Left cardiac atrium (tissue), 4 donors: ENCODE measurements at places on chromosomes 5 and 9. TPM values are rescaled to one million over a fixed set of nuclear protein-coding genes. Genes with fewer than 3 reads are reported as not detected.

DNA sequence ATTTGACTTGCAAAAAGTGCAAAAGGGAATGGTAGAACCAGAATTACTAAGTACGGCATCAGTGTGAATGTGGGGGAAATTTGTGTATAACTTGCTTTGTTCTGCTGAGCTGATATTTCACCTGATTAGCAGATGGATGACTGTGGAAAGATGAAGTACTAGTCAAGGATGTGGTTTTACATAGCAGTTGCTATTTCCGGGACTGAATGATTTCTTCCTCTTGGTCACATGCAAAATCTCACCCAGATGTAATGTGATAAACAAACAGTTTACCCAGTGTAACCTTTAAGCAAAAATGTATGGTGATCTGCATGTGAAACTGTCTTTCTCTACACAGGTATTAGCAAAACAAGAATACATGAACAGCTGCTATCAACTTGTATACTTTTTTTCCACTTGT, 46.1 kb downstream of the DCP2 start:
- DNase-seq = no peak

DNA sequence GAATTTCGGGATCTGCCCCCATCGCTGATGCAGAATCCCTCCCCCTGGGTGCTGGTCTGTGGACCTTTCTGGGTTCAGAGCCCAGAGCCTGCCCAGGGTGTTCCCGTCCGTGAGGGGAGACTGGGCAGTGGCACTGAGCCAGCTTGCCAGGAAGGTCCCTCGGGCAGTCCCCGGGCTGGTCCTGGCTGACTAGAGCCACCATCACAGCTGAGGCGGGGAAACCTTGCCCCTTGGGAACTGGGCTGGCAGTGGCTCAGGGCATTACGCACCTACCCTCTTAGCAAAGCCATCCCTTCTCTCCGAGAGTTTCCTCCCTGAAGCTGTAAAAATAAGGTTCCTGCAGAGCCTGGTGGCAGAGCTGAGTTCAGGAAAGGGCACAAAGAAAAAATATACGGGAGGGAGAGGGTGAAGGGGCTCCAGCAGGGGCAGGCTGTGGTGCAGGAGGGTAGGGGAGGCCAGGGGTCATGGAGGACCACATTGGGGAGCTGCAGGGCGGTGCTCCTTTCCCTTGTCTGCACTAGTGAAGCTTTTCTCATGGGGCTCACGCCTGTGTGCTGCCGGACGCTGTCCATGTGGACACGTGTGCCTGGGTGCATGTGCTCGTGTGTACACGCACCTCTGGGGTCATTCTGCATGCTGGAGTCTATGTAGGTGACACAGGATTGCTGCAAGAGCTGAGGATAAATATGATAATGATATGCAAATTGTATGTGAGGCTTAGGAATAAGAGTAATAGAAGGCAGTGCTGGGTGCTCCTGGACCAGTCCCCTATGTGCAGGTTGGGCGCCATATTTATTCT, 118.9 kb downstream of the LHX2 start:
- no peak for DNase-seq

GRCh38 chr9:28923351-28923750, 1350.1 kb upstream of the C9orf72 start:
- DNase-seq = no peak

GRCh38 chr9:113187929-113188595, 33.0 kb downstream of the FKBP15 start:
- DNase-seq = peak; percentile 53

ETF1 gene
- total RNA-seq = 74.0 TPM

TRIM36 gene
- 0.80 TPM for total RNA-seq

DNA sequence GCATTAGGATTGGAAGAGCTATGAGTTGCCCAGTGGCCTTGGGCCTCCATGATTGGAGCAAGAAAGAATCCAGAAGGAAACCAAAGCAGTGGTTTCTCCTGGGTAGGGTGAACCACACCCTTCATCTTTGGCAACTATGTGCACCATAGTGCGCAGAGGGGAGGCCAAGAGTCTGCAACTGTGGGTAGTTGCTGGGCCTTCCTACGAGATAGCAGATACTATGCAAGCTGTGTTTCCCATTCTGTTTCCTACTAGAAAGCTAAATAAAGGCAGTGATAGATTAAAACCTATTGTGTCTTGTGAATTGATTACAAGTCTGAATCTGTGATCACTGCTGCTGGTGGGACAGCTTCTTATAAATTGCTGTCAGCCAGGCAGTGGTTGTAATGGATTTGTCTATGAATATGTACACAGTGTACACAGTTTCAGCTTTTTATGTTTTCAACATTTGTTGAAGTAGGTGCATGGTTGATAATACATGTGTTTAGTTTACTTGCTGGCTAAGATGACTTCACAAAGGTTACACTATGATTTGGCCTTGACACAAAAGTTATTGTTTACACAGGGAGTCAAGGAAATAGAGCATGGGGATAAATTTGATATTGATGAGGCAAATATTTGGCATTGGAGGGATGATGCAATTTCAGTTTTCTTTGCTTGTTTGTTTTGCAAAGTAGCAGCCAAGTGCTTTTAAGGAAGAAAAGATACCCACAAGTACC, 23.7 kb upstream of the PDE8B start:
- DNase-seq = no peak

- DNase-seq = peak; percentile 23
These were observed 1.6 kb downstream of the ELL2 start for GRCh38 chr5:95959888-95960666.
